ENCODE measurements at places on chromosomes 5 and 9. TPM values are rescaled to one million over a fixed set of nuclear protein-coding genes. Genes with fewer than 3 reads are reported as not detected.

ASPN gene
- not detected for polyA plus RNA-seq

TUSC1 gene
- polyA plus RNA-seq, result 0.82 TPM

- DNase-seq, result no peak
Observed at GRCh38 chr5:104412649-104413240, 850.2 kb upstream of the NUDT12 start.

TAF11L5 gene
- polyA plus RNA-seq, result not detected

- DNase-seq, result no peak
Observed at GRCh38 chr5:114435885-114436299, 74.0 kb downstream of the KCNN2 start.

DNA sequence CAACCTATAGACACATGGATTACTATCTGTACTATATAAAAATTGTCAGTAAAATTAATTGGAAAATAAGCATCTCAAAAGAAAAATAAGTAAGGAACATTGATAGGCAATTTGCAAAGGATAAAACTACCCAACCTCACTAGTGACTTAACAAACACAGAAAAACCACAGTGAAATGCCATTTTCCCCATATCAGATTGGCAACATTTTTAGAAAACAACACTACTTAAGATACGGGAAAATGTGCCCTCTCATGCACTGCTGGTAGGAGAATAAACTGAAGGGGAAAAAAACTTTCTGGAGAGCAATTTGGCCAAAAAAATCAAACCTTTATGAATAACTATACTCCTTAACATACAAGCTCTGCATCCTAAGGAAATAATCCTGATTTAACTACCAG, 254.0 kb downstream of the DEPDC1B start:
- DNase-seq, result no peak

DNA sequence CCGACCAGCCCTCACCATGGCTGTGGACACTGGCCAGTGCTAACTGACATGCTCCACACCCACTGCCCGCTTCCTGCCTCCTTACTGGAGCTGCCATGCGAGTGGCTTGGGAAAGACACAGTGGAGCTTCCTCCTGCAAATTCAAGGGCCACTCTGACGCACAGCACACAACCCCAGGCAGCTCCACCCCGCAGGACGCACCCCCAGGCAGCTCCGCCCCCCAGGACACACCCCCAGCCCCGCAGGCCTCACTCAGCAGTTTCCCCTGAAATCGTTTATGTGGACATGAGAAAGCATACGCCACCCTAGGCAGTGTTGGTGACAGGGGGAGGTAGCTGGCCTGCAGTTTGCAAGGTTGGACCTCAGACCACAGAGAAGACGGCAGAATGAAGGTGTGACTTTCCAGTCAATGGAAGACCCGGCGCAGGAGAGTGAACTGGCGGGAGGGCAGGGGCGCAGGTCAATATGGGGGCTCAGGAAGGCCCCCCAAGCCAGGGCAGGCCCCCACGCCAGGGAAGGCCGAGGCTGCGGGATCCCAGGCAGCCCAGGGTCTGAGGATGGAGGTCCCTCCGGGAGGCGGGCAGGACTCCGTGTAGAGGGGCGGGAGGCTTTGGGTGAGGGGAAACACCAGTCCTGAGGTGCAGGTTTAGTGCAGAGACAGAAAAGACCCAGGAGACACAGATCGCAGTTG, 21.6 kb downstream of the LPCAT1 start:
- peak; percentile 85 for DNase-seq

ST8SIA4 gene
- 7.7 TPM for polyA plus RNA-seq

- DNase-seq, result peak; percentile 53
Observed at GRCh38 chr9:114588210-114588609, 641 bp downstream of the ATP6V1G1 start.

DNA sequence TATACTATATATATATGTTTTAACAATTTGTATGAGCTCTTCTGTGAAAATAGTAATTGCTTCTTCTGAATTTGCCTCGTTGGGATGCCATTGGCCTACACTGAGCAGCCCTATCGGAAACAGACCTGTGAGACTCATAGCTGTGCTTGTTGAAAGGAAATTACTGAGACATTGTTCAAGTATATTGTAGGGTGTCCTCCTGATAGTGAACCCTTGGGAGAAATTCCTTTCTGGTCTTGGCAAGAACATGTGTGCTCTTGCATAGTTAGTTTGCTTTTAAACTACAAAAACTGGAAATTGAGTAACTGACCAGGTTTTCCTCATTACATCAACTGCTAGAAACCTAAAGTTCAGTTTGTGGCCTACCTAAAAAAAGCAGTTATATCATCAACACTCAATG, 160.9 kb downstream of the LURAP1L start:
- DNase-seq, result no peak

DNA sequence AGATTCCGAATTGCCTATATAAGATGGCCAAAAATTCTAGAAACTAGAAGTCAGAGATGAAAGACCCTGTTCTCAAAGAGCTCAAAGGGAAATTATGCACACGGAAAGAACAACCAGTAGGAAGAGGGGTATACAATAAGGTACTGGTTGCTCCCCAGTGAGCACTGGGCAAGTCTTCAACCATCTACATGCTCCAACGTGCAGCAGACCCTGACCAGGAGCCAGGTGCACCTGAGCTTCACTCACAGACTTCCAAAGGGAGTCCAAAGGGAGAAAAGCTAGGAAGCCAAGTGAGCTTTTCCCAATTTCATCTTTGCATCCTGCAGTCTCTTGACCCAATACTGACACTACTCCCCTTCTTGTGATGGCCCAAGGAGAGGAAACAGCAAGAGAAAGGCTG, 3.9 kb downstream of the REEP5 start:
- DNase-seq, result no peak

MLANA gene
- polyA plus RNA-seq, result not detected

FAT2 gene
- polyA plus RNA-seq, result not detected

DNA sequence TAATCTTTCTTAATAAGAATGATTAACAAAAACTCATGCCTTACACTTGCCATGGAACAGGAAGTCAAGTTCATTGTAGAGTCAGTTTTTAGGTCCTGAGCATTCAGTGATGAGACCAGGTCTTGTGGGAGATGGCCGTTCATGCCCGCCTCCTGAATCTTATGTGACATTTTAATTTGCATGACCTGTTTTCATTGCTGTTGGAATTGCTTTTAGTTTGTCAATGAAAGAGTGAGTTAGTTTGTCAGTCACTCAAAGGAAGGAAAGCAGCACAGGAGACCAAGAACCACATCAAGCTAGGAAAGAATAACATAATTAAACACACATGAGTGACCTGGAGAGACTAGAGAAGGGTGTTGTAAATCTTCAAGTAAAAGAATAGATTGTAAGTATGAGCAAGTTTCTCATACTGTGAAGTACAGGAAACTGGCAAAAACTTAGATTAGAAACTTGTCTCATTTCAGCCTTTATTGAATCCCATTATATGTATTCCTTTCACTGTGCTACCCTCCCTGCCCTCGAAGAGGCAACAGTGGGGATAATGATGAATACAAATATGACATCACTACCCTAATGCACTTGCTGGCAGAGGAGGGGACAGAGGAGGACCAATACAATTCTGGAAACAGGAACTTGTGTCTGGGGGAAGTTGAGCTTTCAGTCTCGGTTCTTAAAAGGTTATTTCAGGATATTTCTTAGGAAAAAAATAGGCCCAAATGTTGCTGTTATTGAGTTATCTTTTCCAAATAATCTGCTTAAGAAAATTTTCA, 64.3 kb upstream of the C6 start:
- DNase-seq, result no peak

GRCh38 chr5:96157841-96158291, 196.2 kb upstream of the ELL2 start:
- no peak for DNase-seq

GOLM1 gene
- polyA plus RNA-seq, result 0.06 TPM

- no peak for DNase-seq
Observed at GRCh38 chr9:31275419-31275818, 1109.0 kb upstream of the ACO1 start.
